ENCODE measurements at places on chromosomes 4 and X.

DNA sequence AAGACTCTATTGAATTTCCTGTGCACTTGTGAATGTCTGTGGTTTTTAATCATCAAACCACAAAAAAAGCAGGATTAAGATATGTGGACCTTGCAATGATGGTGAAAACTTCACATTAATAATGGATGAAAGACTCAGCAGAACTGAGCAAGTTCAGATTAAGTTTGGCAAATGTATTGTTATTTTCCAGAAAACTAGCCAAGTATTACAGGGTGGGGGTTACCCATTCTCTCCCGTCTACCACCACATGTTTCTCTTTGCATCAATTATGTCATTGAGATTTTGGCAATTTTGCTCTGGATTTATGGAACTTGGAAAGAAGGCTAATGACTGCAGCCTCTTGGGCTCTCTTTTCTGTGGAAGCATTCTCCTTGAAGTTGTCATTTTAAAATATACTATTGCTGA lies 577.1 kb downstream of the ANKRD50 start:
- no peak for DNase-seq

DNA sequence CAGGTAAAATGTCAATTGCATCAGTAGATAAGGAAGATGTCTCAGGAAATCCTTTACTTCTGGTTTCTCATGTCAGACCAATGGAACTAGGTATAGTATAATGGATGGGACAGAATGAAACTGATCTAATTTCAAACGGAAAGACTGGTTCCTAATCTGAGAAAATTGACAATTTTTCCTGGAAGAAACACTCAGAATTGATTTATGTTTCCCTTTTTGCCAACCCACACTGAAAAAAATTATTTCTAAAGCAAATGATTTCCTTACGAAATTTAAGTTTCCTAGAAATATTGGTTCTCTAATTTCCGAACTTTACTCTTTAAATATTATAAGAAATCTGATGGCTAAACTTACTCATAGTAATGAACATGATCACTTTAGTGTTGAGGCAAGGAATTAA lies 19.1 kb downstream of the PPAT start:
- DNase-seq = no peak

DNA sequence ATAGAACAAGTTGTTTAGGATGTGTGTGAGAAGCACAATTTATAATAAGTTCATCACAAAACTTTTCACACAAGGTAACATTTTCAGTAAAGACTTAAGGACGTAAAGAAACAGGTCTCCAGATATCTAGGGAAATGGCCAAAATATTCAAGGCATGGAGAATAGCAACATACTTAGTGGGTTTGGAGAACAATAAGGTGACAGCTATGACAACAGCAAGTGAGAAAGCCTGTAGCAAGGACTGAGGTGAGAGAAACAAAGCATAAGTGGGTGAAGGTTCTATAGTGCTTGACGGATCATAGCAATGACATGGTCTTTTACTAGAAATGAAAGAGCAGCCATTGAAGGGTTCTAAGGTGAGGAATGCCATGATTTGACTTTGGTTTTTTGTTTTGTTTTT lies 1337.3 kb downstream of the PCDH18 start:
- no peak for DNase-seq

DNA sequence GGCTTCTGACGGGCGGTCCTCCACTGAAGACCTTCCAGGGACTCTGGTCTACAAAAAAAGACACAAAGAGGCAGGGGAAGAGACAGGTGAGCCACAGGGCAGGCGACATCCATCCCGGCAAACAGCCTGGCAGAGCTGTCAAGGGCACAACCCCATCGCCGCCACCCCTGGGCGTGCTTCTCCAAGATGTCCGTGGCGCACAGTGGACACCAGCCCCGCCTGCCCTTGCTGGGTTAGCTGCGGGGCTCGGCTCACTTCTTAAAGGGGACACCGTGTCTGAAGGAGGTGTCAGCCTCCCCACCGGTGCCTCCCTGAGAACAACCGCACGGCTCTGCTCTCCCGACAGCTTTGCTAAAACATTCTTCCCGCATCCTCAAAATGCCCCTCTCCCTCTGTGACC lies 28.4 kb downstream of the FAM53A start:
- no peak for DNase-seq

- no peak for DNase-seq
These were observed 29.8 kb downstream of the IQCM start for GRCh38 chr4:149785696-149786431.

- DNase-seq = no peak
These were observed 24.6 kb upstream of the MOB1B start for GRCh38 chr4:70877556-70877955.

- DNase-seq = no peak
These were observed 158.0 kb upstream of the GYPA start for GRCh38 chr4:144298519-144298918.

DNA sequence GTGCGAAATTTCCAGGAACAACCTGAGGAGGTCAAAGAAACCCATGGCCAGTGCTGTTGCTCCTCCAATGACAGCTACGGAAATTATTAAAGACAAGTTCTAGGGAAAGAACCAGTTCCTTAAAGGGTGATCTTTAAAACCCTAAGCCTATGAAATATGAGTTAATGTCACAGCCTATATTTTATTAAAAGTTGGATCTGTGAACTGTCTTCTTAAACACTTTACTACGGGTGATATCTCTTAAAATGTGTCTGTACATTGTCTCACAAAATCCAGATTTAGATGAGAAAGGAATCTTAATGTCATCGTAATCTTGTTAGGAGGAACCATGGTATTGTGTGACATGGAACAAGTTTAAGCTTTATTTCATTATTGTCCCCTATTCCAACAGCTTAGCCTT lies 46.3 kb upstream of the VCX3B start:
- no peak for DNase-seq

- no peak for DNase-seq
These were observed 51.7 kb downstream of the SCD5 start for GRCh38 chr4:82746705-82747574.

- DNase-seq = no peak
These were observed 90.3 kb upstream of the MAML3 start for GRCh38 chr4:140244328-140244727.

- DNase-seq = no peak
These were observed 1393.4 kb upstream of the PCDH7 start for GRCh38 chr4:29326816-29327215.

- no peak for DNase-seq
These were observed 17.8 kb downstream of the TIGD2 start for GRCh38 chr4:89129080-89129640.

DNA sequence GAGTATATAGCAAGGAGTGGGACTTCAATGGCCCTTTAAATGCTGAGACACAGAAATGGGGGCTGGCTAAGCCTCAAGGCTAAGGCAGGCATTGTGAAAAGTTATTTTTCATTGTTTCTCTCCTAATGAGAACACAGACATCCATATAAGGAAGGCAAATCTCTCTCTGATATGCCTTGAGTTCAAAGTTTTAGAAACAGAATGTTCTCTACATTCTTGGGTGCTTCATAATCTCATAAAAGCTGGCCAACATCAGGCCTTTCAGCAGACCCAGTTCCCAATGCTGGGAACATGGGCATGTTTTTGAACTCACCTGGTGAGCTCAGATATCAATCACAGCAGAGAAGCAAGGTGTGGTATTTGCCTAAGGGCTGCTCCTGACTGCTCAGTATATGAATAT lies 19.4 kb upstream of the RAB40A start:
- DNase-seq = no peak

- no peak for DNase-seq
These were observed 271.5 kb downstream of the LDB2 start for GRCh38 chr4:16626945-16627344.
